Cortex of kidney (tissue), 1 donor: ENCODE measurements at places on chromosomes 6 and 20.

DNA sequence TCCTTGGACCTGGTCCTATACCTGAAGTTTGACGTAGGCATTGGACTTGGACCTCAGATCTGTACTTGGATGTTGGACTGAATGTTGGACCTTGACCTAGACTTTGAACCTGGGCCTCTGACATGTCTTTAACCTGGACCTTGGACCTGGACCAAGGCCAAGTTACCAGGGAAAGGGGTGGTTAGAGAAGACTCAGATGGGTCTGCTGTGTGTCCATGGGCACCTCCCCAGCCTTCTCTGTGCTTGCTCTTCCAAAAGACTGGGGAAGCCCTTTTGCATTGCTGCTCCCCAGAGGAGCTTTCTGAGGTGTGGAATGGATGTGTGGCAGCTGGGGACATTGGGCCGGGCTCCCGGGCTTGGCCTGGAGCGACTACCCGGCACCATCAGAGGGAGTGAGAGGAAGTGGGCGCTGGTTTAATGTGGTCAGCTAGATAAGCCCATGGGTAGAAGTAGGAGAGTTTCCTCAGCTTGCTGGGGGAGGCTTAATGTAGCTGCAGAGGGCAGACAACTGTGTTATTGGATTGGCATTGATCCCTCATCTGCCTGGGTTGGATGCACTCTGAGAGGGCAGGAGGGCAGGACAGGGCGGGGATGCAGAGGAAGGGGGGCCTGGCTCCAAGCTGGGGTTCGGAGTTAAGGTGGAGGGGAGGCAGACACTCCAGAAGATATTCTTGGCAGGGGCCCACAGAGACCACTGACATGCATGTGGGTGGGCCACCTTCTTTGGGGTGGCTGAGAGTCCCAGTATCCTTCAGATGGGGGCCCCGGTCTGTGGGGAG, 4.2 kb downstream of the SCRT2 start:
- no peak for DNase-seq

GRCh38 chr6:137365707-137366437, 128.3 kb downstream of the OLIG3 start:
- DNase-seq = no peak

GRCh38 chr6:28537509-28538140, 11.9 kb downstream of the GPX5 start:
- no peak for DNase-seq

GRCh38 chr6:84118191-84118590, 84.6 kb downstream of the MRAP2 start:
- DNase-seq = no peak

DNA sequence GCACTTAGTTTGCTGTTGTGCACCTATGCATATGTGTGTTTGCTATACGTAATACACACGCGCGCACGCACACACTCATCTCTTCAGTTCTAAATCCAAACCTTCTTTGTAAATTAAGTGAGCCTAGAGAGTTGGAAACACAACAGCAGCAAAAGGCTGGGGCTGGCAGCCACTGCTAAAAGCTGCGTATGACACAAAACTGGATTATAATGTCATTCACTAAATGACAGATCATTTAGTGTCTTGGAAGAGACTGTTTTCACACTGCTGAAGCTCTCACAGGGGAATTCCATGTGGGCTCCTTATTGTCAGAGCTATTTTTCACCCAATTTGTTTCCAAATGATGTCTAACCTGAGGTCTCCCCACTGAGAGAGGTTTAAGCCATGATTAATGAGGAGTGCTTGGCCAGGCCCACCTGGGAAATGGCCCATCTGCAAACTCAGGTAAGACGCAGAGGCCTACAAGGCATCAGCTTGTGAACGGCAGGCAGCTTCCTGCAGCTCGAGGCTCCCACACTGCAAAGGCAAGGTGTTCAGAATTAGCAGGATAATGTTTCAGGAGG, 94.2 kb downstream of the OLIG3 start:
- no peak for DNase-seq

- DNase-seq = no peak
Measured at GRCh38 chr20:47921408-47921807, 136.1 kb upstream of the SULF2 start.

DNA sequence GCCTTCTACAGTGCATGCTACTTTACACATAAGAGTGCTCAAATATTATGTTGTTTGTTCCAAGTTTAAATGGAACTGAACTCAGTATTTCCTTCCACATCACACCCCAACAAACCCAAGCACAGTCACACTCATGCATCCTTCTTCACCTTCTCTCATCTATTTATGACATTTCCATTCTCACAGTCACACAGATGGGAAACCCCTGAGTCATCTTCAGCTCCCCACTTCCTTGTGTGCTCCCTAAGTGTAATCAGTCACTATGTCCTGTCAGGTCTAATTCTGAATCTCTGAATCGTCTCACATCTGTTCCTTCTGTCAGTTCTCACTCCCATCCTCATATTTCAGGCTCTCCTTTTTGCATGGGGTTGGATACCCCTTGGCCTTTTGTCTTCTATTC, 96.0 kb downstream of the RIMS1 start:
- no peak for DNase-seq

GRCh38 chr20:44471481-44471882, 4.2 kb upstream of the TTPAL start:
- no peak for DNase-seq
